ENCODE measurements at places on chromosomes 1 and 21.

DNA sequence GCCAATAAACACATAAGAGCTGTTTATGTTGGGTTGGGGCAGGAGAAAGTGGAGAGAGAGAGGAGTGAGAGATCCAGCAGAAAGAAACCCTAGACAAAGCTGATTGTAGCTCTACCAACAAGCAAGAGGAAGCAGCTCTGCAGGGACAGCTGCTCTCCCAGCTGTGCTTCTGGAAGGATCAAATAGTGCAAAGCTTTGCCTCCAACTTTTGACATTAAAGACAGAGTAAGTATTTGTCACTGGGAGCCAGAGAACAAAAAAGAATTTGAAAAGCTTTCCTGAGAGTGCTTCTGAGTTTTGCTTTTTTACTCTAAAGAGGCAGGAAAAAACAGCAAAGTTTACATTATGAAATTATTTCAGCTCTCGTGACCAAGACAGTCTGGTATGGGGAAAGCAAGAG, 28.5 kb upstream of the C1orf198 start:
- DNase-seq: no peak

DNA sequence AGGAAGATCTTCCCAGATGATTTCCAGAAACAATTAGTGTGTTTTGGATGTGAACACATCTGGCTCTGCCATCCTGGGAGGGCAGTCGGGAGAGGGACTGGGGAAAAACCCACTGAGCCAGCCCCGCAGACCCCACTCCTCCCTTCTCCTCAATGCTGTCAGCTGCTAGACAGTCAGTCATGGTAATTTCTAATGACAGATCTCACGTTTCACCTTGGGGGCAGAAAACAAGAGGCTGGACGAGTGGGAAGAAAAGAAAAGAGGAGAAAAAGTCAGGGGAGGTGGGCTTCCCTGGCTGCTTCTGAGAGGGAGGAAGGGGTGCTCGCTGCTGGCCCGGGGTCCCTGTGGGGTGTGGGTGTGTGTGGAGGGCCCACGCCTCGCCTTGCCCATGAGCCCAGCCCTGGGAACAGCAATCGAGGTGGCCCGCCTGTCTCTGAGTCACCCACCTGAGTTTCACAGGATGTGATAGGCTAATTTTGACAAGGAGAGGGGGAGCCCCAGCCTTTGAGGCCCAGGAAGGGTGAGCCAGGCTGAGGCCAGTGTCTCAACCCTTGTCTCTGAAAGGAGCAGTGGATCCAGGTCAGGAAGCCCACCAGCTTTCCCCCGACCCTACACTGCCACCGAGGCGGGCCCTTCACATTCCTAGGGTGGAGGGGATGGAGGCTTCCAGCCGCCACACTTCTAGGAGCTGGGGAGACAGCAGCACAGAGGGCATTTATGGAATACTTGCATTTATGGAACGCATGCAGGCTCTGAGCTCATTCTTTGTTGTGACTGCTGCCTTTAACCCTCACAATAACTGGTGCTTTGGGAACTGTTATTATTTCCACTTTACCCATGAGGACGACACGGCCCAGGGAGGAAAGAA, 49.1 kb upstream of the IFNLR1 start:
- DNase-seq: peak; percentile 54

DNA sequence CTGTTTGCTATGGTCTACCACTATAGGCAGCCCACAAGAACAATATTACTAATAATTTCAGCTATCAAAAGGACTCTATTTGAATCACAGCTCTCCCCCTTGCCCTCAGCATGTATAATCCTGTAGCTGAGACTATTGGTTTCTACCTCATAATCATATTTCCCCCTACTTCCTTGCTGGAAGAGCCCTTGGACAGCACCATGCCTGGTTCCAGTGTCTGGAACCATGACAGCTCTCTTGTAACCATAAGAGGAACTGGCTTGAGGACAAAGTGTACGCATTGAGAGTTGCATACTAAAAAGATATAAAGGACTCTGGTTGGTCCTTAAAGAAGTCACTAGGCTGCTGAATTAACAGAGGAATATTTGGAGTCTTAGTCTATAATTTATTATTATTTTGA, 110.7 kb upstream of the ZRANB2 start:
- DNase-seq: no peak

- no peak for DNase-seq
Observed at GRCh38 chr1:230254265-230254664, 171.9 kb downstream of the PGBD5 start.

- DNase-seq: no peak
Observed at GRCh38 chr1:114033216-114033706, 54.0 kb downstream of the OLFML3 start.

All from stimulated activated CD4-positive, alpha-beta T cell treated with anti-CD3 and anti-CD28 coated beads, Interleukin-4, amount 100 ng/mL, for 24 hours (primary cell).